ENCODE measurements at places on chromosomes 5 and 9.

DNA sequence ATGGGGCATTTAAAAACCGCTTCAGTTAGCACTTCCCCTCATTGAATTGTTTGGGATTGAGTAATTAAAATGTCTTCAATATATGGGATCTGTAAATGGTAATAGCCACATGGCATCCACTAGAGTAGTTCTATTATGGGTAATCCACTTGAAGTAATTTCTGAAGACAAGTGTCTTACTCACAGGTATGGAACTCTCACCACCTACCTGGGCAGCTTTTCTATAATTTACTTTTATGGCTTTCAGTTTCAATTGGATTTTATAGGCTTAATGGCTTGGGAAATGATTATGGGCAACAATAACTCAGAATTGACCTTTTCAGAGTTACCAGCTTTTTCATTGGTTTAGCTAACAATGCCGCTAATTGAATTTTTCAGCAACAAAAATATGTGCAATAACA is 597.9 kb downstream of the PTPRD start:
- DNase-seq = no peak

- no peak for DNase-seq
Measured at GRCh38 chr9:133889584-133890301, 102.4 kb downstream of the VAV2 start.

GRCh38 chr5:912280-913091 is 19.8 kb downstream of the TRIP13 start:
- DNase-seq = peak; percentile 88

DNA sequence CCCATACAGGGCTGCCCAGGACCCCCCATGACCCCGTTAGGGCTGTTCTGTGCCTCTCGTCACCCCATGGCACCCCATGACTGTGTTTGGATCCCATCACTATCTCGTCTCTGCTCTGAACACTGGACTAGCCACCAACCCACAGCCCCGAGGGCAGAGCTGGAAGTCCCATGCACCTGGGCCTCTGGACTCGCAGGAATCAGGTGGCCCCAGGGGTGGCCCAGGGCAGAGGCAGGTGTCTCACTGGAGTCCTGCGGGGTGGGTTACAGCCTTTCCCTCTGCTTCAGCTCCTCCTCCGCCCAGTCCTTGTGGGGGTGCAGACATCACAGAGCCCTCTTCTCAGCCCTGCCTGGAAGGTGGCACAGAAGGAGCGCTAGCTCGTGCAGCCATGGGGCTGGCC is 79.7 kb downstream of the COL5A1 start:
- DNase-seq = no peak

- peak; percentile 26 for DNase-seq
Measured at GRCh38 chr5:74865804-74866595, at the start of gene FAM169A. Gene FAM169A (minus strand): TSS chr5:74866387. CDS start chr5:74841676, 24,711 bp downstream.

GRCh38 chr9:25752398-25752797 is 74.2 kb upstream of the TUSC1 start:
- DNase-seq = no peak

DNA sequence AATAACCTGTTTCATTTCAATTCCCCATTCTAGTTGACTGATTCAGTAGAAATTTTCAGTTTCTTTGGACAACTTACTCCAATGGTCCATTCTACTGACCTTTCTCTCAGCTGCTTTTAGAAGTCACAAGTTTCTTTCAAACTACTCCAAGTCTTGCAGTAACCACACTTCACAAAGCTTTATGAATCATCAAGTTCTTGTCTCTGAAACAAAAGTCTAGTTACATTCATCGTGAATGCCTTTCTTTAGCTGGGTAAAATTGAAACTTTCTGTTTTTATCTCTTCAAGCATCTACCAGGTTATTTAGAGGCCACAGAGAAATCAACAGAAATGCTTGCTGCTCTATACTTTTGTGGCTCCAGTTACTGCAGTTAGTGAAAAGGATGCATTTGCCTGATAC is 405.4 kb downstream of the TMEM232 start:
- DNase-seq = no peak

DNA sequence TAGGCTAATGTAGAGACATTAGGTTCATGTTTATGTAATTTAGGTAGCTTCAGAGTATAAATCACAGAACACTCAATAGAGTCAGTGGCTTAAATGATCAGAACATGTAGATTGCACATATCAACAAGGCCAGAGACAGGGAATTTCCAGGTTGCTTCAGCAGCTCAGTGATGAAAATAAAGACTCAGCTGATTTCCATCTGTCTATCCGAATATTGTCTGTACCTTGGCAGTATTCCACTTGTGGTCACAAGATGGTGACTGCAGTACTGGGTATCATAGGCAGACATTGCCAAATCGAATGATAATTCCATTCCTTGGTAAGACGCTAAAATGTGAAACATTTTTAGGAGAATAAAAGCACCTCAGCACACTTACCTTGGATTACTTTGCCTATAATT is 702.2 kb downstream of the MAT2B start:
- no peak for DNase-seq

GRCh38 chr5:35094948-35095347 is 47.2 kb upstream of the AGXT2 start:
- no peak for DNase-seq

GRCh38 chr9:20396509-20396908 is 225.8 kb downstream of the MLLT3 start:
- DNase-seq = no peak

DNA sequence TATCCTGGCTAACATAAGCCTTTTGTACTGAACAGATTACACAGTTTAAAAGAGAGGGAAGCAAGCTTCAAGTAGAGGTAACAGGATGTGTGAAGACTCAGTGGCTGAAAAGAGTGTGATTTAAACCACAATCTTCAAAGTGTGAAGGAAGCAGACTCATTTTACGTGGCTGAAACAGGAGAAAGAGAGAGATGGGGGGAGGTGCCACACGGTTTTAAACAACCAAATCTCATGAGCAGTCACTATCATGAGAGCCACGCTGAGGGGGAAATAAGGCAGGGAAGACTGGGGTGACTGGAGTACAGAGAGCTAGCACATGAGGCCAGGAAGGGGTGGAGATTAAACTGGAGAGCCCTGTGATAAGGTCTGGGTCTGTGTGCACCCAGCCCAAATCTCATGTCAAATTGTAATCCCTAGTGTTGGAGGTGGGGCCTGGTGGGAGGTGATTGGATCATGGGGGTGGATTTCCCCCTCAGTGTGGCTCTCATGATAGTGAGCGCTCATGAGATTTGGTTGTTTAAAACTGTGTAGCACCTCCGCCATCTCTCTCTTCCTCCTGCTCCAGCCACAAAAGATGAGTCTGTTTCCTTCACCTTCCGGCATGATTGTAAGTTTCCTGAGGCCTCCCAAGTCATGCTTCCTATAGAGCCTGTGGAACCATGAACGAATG is 318.6 kb upstream of the CD180 start:
- no peak for DNase-seq

GRCh38 chr9:129033216-129033615 is 3.2 kb upstream of the MIGA2 start:
- DNase-seq = no peak

GRCh38 chr5:43017428-43017815 is 22.7 kb downstream of the ANXA2R start:
- peak; percentile 14 for DNase-seq

DNA sequence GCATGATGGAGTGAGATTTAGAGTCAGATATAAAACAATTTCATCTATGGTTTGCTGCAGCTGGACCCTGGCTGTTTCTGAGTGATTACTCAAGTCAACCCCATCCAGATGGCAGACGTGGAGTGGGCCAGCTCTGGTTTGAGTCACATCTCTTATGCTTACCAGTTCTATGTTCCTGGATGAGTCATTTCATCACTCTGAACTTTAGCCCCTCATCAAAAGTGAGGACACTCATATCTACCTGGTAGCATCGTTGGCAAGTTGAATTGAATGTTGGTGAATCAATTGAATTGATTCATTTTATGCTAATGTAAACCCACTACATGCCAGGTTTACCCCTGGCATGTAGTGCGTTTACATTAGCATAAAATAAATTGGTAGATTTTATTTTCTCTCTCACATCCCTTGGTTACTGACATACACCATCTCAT is 176.4 kb downstream of the FGF18 start:
- no peak for DNase-seq

- DNase-seq = no peak
Measured at GRCh38 chr5:94347130-94347529, 271.3 kb downstream of the KIAA0825 start.

GRCh38 chr9:116080561-116080960 is 73.0 kb upstream of the PAPPA start:
- no peak for DNase-seq

DNA sequence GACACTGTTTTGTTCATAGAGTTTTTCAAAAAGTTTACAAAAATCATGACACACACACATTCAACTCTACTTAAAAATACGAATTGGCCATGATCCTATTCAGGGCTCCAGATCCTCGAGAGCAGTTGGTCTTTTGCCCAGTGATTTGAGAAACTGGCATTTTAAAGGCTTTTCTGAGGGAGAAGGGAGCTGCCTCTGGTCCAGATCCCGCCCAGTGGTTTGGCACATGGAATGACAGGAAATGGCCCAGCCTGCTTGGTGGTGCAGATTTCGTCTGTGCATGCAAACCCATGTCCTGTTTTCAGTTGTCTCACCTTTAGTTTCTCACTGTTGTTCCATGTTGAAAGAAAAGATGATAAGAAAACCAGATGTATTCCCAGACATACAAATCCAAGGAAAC is 3.6 kb downstream of the CAMK4 start:
- DNase-seq = no peak

DNA sequence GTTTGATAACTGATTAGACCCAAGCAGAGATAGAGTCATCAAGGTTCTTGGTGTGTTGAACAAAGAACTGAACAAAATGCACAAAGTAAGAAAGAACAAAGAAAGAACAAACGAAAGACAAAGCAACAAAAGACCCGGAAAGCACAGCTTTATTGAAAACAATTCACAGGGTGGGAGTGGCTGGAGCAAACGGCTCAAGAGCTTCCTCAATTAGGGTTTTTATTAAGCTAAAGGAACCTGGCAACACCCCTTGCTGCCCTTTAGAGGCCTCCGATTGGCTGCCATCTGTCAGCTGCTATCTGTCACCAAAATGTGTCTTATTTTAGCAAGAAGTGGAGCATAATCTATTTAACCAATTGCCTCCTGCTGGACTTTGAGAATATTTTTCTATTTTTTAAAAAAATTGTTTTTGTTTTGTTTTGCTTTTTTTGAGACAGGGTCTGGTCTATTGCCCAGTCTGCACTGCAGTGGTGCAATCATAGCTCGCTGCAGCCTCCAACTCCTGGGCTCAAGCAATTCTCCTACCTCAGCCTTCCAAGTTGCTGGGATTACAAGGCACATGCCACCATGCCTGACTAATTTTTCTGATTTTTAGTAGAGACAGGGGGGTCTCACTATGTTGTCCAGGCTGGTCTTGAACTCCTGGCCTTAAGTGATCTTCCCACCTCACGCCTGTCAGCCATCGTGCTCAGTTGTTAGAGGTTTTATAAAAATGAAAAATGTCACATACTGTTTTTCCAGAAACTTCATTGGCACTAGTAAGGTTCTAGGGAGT is 7.7 kb upstream of the ABO start:
- DNase-seq = no peak

GRCh38 chr9:17060450-17060849 is 74.4 kb upstream of the CNTLN start:
- DNase-seq = no peak

DNA sequence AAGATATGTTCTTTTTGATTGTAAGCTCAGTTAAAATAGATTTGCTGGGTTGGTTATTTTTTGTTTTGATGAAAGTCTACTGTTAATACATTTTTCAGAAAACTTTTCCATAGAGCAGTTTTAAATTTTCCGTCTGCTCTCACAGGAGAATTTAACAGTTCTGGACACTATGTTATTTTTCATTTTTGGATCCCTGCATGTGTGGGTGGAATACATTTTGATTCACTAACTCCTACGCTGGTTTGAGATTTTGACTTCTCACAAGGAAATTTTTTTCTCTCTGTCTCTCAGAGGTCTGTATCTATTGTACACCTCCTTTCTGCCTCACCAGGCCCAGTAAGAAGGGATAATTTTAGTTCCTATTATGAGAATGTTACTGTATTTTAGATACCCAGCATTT is 502.4 kb downstream of the CDH10 start:
- DNase-seq = no peak

- DNase-seq = no peak
Measured at GRCh38 chr5:16936989-16937438, 926 bp upstream of the MYO10 start.

GRCh38 chr5:35436400-35437057 is 181.1 kb upstream of the SPEF2 start:
- DNase-seq = no peak

Data from T-helper 22 cell (primary cell).